ENCODE measurements at places on chromosomes 4 and X. TPM values are rescaled to one million over a fixed set of nuclear protein-coding genes. Genes with fewer than 3 reads are reported as not detected.

AFF2 gene
- total RNA-seq: 0.45 TPM

SORCS2 gene
- total RNA-seq: 0.07 TPM

SRPK3 gene
- not detected for total RNA-seq

CTAG1B gene
- total RNA-seq: not detected

FRG2 gene
- total RNA-seq: 0.10 TPM

WNK3 gene
- total RNA-seq: 0.46 TPM

BRS3 gene
- not detected for total RNA-seq

ABCG2 gene
- 0.81 TPM for total RNA-seq

PPP1R3F gene
- 7.0 TPM for total RNA-seq

MTHFD2L gene
- 5.4 TPM for total RNA-seq

ZC4H2 gene
- 8.9 TPM for total RNA-seq

MAGEB17 gene
- total RNA-seq: not detected

IL13RA1 gene
- total RNA-seq: 1.5 TPM

SHOX gene
- total RNA-seq: not detected

ARHGAP4 gene
- 151 TPM for total RNA-seq

MAGEB3 gene
- total RNA-seq: not detected

GLOD5 gene
- not detected for total RNA-seq

MTMR8 gene
- total RNA-seq: 5.0 TPM

NKX3-2 gene
- total RNA-seq: not detected

MAD2L1 gene
- total RNA-seq: 92.0 TPM
